ENCODE measurements at places on chromosomes 5 and 9. TPM values are rescaled to one million over a fixed set of nuclear protein-coding genes. Genes with fewer than 3 reads are reported as not detected.

CCNI2 gene
- 1.4 TPM for total RNA-seq

CNTFR gene
- total RNA-seq, result not detected

OMD gene
- total RNA-seq, result not detected

AKNA gene
- total RNA-seq, result 118 TPM

GRIA1 gene
- not detected for total RNA-seq

DNA sequence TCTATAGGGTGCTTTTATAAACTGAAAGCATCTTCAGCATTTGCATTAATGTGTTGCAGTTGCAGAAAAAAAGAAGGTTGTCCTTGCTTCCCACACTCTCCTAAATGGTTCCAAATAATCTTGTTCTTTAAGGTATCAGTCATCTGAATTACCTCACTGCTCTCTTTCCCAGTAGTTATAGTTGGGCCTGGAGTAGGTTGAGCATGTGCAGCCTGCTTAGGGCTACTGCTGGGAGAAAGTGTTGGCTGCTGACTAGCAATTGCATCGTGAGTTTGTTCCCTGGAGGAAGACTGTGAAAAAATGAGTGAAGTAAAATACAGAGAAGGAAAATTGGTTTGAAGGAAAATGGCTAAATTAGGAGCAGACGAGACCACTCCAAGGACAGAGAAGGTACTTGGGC lies 74.5 kb downstream of the PRR16 start:
- no peak for DNase-seq
- H3K27me3 ChIP-seq, result no peaks in the 10 kb centered on the region
- no peak overlapping the region for H3K4me3 ChIP-seq
- no peak overlapping the region for H3K27ac ChIP-seq
- no peaks in the 10 kb centered on the region for H3K4me1 ChIP-seq

DNA sequence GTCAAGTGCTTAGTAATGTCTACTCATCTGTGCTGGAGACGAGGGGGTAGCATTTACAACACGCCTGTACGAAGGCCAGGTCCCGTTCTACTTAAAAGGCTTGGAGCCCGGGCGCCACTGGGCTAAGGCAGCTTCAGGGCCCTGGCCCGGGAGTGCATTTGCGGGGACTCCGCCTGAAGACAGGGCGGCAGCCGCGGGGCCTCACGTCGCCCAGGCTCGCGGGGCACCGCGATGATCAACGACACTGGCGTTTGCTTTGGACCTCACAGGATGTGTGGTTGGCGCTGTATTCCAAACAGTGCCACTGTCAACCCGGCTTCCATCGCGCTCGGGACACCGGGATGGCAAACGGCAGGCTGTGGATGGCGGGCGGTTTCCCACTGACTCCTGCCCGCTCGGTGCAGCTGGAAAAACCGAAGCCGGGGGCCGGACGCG lies 1.1 kb upstream of the TENT4A start:
- peaks cover 26% of the 10 kb centered on the region for H3K4me1 ChIP-seq
- H3K4me3 ChIP-seq, result peak overlapping the region; percentile 83
- peak overlapping the region; percentile 92 for H3K27ac ChIP-seq
- peaks cover 12% of the 10 kb centered on the region for H3K36me3 ChIP-seq
- H3K27me3 ChIP-seq, result peaks cover 5% of the 10 kb centered on the region

CDC25C gene
- total RNA-seq, result 23.2 TPM

ANKRD55 gene
- 14.1 TPM for total RNA-seq

- H3K27me3 ChIP-seq, result no peaks in the 10 kb centered on the region
- H3K36me3 ChIP-seq, result no peaks in the 10 kb centered on the region
- H3K4me3 ChIP-seq, result no peak overlapping the region
Measured at GRCh38 chr5:81768935-81769452, 18.1 kb upstream of the SSBP2 start.

SH3PXD2B gene
- total RNA-seq, result 1.3 TPM

- H3K4me1 ChIP-seq, result no peaks in the 10 kb centered on the region
- DNase-seq, result no peak
- no peaks in the 10 kb centered on the region for H3K36me3 ChIP-seq
- no peak overlapping the region for H3K27ac ChIP-seq
Measured at GRCh38 chr9:133067813-133068212, 6.0 kb downstream of the CEL start.

DNA sequence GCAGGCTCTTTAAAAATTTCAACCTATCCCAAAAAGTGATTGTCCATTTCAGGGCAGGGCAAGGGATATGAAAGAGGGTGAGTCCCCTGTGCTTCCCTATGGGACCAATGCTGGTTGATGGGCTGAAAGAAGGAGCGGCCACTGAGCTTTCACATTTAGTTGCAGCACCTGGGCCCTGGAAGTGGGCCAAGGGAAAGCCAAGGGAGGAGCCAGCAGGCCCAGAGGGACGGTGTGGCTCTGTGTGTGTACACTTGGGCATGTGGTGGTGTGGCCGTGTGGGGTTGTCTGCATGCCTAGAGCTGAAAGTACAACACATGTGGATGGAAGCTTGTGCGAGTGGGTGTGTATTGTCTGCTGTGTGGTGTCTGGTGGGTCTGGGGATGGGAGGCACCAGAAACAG lies 14.0 kb upstream of the PSMD5 start:
- H3K4me3 ChIP-seq, result no peak overlapping the region
- DNase-seq, result no peak
- H3K36me3 ChIP-seq, result peaks cover 52% of the 10 kb centered on the region
- H3K4me1 ChIP-seq, result peaks cover 8% of the 10 kb centered on the region

BTNL8 gene
- not detected for total RNA-seq

DNA sequence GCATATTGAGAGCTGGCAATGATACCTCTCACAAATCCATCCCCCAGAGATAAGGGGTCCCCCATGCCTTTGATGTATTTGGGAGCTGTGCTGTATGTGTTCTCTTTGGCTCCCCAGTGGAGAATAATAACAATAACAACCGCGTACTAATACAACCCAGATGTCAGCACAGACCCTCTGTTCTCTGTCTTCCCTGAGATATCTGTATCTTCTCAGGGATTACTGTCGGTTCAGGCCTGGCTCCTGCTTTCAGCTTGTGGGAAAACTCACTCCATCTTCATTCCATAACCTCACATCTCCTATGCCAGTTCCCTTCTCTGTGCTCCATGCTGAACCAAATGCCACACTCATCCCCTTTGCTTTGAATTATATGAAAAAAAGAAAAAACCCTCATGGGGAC lies 76.2 kb downstream of the TMC1 start:
- no peaks in the 10 kb centered on the region for H3K36me3 ChIP-seq
- no peaks in the 10 kb centered on the region for H3K27me3 ChIP-seq
- DNase-seq, result no peak
- H3K27ac ChIP-seq, result no peak overlapping the region

GRCh38 chr5:354581-355378 lies 33.3 kb downstream of the AHRR start:
- H3K4me1 ChIP-seq, result no peaks in the 10 kb centered on the region
- no peak overlapping the region for H3K27ac ChIP-seq
- no peak for DNase-seq
- H3K36me3 ChIP-seq, result peaks cover 2% of the 10 kb centered on the region

DNA sequence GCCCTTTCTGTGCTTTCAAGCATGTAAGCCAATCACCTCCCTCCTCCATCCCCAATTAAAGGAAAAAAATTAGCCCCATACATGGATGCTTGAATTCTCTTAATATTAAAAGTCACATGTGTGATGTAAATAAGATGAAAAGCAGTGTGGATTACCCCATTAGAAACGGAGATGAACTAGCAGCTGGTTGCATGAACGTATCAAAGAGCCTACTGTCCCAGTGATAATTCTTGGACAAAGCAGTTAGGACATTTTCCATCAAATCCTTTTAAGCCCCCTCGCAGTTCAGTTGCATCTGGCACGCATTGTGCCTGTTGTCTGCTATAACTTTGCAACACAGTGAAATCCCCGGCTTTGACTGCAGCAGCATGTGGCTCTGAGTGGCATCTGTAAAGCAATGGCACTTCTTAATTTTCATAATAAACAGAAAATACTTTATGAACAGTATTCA lies 285.6 kb downstream of the FBXL7 start:
- H3K27me3 ChIP-seq, result no peaks in the 10 kb centered on the region
- no peak overlapping the region for H3K27ac ChIP-seq
- H3K4me1 ChIP-seq, result no peaks in the 10 kb centered on the region
- DNase-seq, result no peak

SCGB3A2 gene
- total RNA-seq, result not detected

DNA sequence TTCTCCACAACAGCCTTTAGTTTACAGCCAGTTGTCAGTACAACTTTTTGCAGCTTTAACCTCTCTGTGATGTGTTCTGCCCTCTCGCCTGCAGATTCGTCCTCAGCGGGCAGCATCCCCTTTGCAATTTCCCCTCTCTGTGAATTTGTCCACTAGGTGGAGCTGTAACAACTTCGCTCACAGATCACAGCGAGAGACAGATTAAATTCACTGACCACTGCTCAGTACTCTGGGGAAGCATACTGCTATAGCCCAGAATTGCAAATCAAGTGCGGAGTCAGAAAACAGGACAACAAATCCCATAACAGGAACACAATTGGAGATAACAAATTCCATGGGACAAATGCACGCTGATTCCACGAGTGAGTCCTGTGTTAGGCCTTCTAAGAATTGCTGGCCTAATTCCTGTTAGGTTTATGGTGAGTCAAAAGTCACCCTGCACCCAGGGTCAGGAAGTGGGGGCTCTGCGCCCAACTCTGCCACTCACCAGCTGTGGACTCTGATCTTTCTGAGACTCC lies 2124.9 kb downstream of the MAT2B start:
- no peaks in the 10 kb centered on the region for H3K36me3 ChIP-seq
- H3K27ac ChIP-seq, result no peak overlapping the region
- no peaks in the 10 kb centered on the region for H3K27me3 ChIP-seq
- DNase-seq, result peak; percentile 15

MARCHF3 gene
- total RNA-seq, result 11.8 TPM

- H3K27ac ChIP-seq, result no peak overlapping the region
- H3K36me3 ChIP-seq, result peaks cover 52% of the 10 kb centered on the region
- H3K4me3 ChIP-seq, result no peak overlapping the region
- H3K27me3 ChIP-seq, result no peaks in the 10 kb centered on the region
- DNase-seq, result no peak
- peaks cover 47% of the 10 kb centered on the region for H3K4me1 ChIP-seq
Measured at GRCh38 chr5:32600054-32600622, 14.8 kb downstream of the SUB1 start.

DNA sequence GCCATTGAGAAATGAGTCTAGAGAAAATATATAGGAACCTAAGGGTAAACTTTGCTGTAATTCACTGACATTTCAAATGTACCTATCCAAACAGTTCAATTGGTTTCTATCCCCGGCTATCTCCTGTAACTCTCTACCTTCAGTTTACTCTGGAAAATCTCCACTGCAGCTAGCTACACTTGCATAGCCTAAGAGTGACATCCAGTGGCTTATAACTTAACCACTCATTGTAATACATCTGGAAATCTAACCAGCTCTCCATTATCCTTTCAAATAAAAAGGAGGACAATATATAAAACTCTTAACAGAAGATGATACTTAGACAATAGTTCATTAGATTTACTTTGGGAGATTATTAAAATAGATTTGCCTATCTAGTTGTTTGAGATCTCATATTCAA lies 35.3 kb upstream of the SPDL1 start:
- no peak for DNase-seq
- H3K4me1 ChIP-seq, result peaks cover 9% of the 10 kb centered on the region
- H3K4me3 ChIP-seq, result no peak overlapping the region
- no peak overlapping the region for H3K27ac ChIP-seq
- H3K36me3 ChIP-seq, result no peaks in the 10 kb centered on the region
- peaks cover 59% of the 10 kb centered on the region for H3K27me3 ChIP-seq

GRCh38 chr5:164593982-164594381 lies 1088.6 kb downstream of the MAT2B start:
- DNase-seq, result no peak
- no peak overlapping the region for H3K27ac ChIP-seq
- H3K4me3 ChIP-seq, result no peak overlapping the region
- no peaks in the 10 kb centered on the region for H3K4me1 ChIP-seq

DNA sequence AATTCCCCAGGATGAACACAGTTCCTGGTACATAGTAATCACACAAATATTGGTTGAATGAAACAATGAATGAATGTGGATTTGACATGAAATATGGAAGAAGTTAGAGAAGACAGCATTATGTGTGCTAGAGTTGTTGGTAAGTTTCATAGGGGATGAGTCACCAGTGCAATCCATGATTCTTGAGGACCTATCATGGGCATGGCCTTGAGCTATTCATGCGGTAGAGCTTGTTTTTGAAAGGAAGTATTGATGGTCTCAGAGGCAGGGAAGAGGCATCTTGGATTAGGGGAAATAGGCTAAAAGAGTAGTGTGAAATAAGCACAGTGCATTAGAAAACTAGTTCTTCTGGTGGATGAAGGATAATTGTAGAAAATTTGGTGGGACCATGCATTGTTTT lies 22.1 kb downstream of the SPATA31D1 start:
- no peaks in the 10 kb centered on the region for H3K36me3 ChIP-seq
- no peak overlapping the region for H3K4me3 ChIP-seq

DNA sequence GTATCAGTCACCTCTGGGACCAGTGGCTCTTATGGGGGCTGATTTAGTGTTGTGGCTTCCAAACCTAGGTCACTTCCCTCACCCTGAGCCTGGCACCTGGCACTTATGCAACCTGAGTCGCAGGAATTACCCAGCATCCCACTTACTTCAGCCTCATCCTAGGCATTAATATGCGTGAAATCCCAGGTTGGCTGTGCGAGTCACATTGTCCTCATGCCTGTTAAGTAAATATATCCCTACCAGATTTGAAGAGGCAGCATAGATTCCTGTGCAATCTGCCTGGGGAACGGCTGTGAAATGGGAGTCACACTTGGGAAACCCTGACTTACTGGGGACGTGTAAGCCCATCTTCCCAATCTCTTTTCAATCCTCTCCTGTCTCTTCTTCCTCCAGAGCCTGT lies 42.7 kb upstream of the AKNA start:
- no peak for DNase-seq
- no peak overlapping the region for H3K4me3 ChIP-seq
- H3K27me3 ChIP-seq, result no peaks in the 10 kb centered on the region
- H3K4me1 ChIP-seq, result peaks cover 2% of the 10 kb centered on the region

GRCh38 chr9:89606624-89607311 lies 2.0 kb downstream of the GADD45G start:
- peak overlapping the region; percentile 74 for H3K4me3 ChIP-seq
- H3K4me1 ChIP-seq, result peaks cover 34% of the 10 kb centered on the region
- peak; percentile 70 for DNase-seq
- H3K27me3 ChIP-seq, result peaks cover 3% of the 10 kb centered on the region
- H3K27ac ChIP-seq, result no peak overlapping the region

IRX1 gene
- total RNA-seq, result not detected

DNA sequence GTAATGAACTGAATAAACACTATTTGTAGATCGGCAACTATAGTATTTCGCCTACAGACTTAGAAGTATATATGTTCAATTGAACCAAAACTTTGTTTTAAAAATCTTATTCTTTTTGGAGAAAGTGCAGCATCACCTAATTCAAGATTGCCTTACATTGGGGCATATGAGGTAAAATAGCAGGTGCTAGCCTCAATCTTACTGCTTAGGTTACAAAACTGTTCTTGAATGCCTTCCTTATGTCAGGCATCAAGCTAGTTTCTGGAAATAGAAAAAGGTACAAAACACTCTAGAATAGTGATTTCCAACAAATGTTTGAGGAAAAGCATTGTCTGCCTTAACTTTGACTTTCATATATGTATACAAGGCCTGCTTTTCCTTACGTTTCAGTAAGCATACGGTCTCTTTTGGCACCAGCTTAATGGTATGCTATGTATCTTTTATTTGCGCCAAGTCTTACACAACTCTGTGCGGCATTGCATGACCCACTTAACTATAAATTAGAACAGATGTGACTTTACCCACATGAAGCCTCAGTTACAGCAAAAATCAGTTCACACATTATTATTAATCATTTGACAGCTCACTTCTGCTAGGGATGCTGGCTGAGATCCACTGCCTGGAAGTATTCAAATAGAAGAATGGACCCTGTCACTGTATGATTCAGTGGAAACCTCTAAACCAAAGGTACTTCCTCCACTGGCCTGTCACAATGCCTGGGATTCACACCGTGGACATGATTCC lies 174.1 kb downstream of the PRELID2 start:
- H3K36me3 ChIP-seq, result no peaks in the 10 kb centered on the region
- H3K4me3 ChIP-seq, result no peak overlapping the region
- H3K4me1 ChIP-seq, result no peaks in the 10 kb centered on the region

Data from activated naive CD4-positive, alpha-beta T cell treated with anti-CD3 and anti-CD28 coated beads for 36 hours (primary cell).